NCI-H1417 treated with DMSO at 0.1 percent for 48 hours (cell line): ENCODE measurements at places on chromosomes 3 and 15.

DNA sequence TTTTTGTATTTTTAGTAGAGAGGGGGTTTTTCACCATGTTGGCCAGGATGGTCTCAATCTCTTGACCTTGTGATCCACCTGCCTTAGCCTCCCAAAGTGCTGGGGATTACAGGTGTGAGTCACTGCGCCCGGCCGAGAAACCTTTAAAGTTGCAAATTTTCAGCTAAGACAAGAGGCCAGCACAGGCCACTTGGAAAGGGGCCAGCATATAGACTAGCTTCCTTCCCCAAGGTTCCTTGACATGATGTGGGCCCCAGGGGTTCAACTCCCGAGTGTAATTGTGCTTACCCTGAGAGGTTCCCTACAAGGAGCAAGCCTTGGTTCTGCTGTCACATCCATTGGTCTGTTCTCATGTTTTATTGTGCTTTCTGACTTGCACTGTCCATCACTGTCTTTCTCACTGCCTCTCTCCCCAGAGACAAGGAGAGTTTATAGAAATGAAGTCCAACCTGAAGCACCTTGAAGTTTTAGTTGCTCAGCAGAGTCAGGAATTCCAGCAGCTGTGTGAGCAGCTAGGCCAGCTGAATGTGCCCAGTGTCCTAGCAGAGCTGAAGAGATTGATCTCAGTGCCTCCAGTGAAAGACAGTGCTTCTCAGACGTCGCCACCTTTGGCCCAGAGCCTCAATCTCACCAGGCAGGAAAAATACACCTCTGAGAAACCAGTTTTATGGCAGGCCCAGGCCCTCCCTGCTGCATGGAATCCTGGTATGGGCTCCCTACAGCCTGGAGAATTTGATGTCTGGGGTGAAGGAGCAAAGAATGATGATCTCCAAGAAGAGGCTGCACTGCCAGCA, 21.1 kb downstream of the C3orf62 start:
- DNase-seq, result no peak

DNA sequence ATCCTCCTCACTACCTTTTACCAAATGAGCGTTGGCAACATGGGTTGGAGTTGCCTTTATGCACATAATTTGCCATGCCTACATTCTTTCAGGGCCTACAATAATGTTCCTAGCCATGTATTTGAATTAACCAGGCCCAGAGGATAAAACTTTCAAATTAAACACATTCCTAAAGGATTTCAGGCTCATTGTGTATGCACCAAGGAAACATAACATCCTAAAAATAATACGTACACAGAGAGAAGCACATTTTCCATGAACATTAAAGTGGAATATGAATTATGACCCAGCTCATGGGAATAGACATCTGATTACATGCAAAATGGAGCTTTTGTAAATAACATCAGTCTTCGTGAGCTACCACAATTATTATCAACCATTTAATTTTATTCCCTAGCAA, 203.3 kb downstream of the RORA start:
- DNase-seq, result no peak

- no peak for DNase-seq
Measured at GRCh38 chr3:113213896-113214587, 2.7 kb downstream of the BOC start.

DNA sequence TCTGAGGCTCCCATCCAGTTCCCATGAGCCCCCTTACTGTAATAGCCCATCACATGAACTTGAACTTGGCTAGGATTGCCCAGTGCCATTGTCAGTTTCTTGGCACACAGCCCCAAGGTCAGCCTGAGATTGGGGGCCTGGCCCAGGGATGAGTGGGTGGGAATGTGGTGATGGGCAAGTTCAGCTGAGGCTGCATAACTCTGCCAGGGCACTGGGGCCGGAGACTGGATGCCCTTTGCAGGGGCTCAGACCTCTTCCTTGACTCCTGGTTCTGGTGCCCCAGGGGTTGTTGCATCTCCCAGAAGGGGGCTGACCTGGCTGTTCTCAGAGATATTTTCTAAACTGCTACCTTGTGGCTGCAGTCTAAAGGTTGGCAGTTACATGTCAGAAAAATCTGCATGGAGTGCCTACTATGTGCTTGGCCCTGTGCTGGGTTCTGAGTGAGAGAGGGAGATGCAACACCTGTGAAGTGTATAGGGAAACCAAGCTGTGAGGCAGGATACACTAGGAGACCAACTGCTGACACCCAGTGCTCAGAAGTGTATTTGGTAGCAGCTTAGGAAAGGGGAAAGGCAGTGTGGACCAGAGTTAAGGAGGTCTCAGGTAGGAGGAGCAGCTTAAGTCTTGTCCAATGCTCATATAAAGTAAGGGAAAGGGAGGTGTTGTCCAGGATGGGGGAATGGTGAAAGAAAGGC, 74.8 kb upstream of the PRR23C start:
- DNase-seq, result no peak

DNA sequence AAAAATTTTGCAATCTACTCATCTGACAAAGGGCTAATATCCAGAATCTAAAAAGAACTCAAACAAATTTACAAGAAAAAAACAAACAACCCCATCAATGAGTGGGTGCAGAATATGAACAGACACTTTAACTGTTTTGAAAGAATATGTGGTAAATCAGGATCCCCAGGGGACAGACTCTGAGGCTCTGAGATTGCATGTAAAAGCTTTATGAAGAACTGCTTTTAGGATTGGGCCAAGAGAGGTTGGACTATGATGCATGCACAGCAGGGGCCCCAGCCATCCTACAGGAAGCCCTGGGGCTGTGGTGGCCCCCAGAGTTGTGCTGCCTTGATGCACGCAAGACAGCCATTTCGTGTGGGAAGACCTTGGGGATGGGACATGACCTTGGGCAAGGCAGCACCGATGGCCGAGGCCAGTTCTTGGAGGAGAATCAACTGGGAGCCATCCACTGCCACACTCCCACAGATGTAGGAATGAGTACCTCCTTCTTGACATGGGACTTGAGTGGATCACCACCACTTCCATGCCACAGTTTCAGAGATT, 298.1 kb upstream of the THBS1 start:
- no peak for DNase-seq
